Uterus (tissue), 4 donors: ENCODE measurements at places on chromosomes 3 and 15. TPM values are rescaled to one million over a fixed set of nuclear protein-coding genes. Genes with fewer than 3 reads are reported as not detected.

The MTMR10 gene
- 34.2 TPM for total RNA-seq

The SLITRK3 gene
- total RNA-seq, result under 0.01 TPM

The SLC22A13 gene
- under 0.01 TPM for total RNA-seq

The EOMES gene
- total RNA-seq, result 0.82 TPM

The SAXO2 gene
- 10.4 TPM for total RNA-seq

The PTH1R gene
- 29.9 TPM for total RNA-seq

The RHCG gene
- not detected for total RNA-seq

The TTC21A gene
- 6.2 TPM for total RNA-seq

The PATL2 gene
- 2.0 TPM for total RNA-seq

The PRTG gene
- total RNA-seq, result 4.1 TPM

The FSIP1 gene
- 4.3 TPM for total RNA-seq

The GPR176 gene
- 5.6 TPM for total RNA-seq

The CCR8 gene
- total RNA-seq, result not detected

The P2RY13 gene
- 1.2 TPM for total RNA-seq

The QRICH1 gene
- total RNA-seq, result 69.0 TPM

The CCDC9B gene
- 7.3 TPM for total RNA-seq

The AADAC gene
- total RNA-seq, result not detected

The GOLGA6B gene
- not detected for total RNA-seq

The DUOXA1 gene
- not detected for total RNA-seq

The MME gene
- total RNA-seq, result 96.1 TPM

The GXYLT2 gene
- total RNA-seq, result 1.3 TPM

The DNAH12 gene
- not detected for total RNA-seq

The IMPG2 gene
- total RNA-seq, result not detected

The THAP10 gene
- 4.1 TPM for total RNA-seq

The CSPG4 gene
- total RNA-seq, result 62.4 TPM

The ZNF385D gene
- total RNA-seq, result 25.5 TPM
